Articular chondrocyte of knee joint (primary cell): ENCODE measurements at places on chromosomes 6 and 20. TPM values are rescaled to one million over a fixed set of nuclear protein-coding genes. Genes with fewer than 3 reads are reported as not detected.

Gene RNASET2
- 24.3 and 70.5 TPM in 2 replicates for total RNA-seq

Gene TMC2
- total RNA-seq = not detected in 2 replicates

Gene GGTLC1
- not detected in 2 replicates for total RNA-seq

Gene COQ3
- 5.0 and 6.7 TPM in 2 replicates for total RNA-seq

Gene MUC22
- not detected in 2 replicates for total RNA-seq

Gene RAB23
- total RNA-seq = 181 and 201 TPM in 2 replicates
